ENCODE measurements at places on chromosomes 6 and 20. TPM values are rescaled to one million over a fixed set of nuclear protein-coding genes. Genes with fewer than 3 reads are reported as not detected.

Gene SIRPD
- not detected for total RNA-seq

Gene RBBP8NL
- not detected for total RNA-seq

Gene PAK5
- total RNA-seq, result not detected

Gene LINC00237
- total RNA-seq, result not detected

Gene SRSF12
- 0.52 TPM for total RNA-seq

Gene GLP1R
- total RNA-seq, result not detected

Gene BPIFB1
- total RNA-seq, result not detected
